ENCODE measurements at places on chromosomes 1 and 21.

GRCh38 chr1:217431395-217431794 is 199.5 kb downstream of the GPATCH2 start:
- no peak for DNase-seq

GRCh38 chr1:225514671-225515081 is 86.8 kb upstream of the LBR start:
- no peak for DNase-seq

GRCh38 chr1:56355422-56355821 is 223.9 kb downstream of the PLPP3 start:
- DNase-seq, result no peak

GRCh38 chr1:65006806-65007205 is 40.5 kb upstream of the JAK1 start:
- DNase-seq, result no peak

- DNase-seq, result no peak
Observed at GRCh38 chr1:9761855-9762254, 61.9 kb downstream of the CLSTN1 start.
